Suppressor macrophage (primary cell): ENCODE measurements at places on chromosomes 13 and 19.

GRCh38 chr19:10830931-10831779 is 4.9 kb downstream of the TMED1 start:
- DNase-seq, result no peak

GRCh38 chr19:33304371-33304759 is 2.0 kb upstream of the CEBPA start:
- no peak for DNase-seq

- DNase-seq, result no peak
Observed at GRCh38 chr19:20412846-20413245, 152.7 kb downstream of the ZNF737 start.

GRCh38 chr13:105848494-105848893 is 687.0 kb downstream of the EFNB2 start:
- no peak for DNase-seq

GRCh38 chr19:51027126-51027806 is 850 bp upstream of the KLK11 start:
- no peak for DNase-seq

DNA sequence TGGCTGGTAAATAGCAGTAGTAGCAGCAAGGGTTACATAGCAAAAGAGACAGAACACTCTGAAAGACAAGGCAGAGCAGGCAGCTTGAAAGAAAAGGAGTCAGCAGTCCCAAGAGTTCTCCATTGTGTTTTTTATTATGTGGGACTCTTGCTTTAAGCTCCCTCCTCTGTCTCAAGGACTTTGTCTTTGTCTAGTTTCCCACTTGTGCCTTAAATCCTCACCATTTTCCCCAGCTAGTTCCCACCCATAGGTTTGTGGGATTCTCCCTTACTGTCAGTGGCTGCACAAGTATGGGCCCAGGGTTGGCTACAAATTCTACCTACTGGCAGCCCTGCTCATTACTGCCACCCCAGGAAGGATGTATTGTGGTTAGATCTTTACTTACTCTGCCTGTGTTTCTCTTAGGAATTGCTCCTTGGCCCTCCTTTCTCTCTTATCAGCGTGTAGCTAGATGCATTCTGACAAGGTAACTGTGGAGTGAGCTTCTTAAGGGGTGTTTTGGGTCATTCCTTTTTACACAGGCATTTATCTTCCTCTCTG is 413.4 kb upstream of the PCDH9 start:
- no peak for DNase-seq

DNA sequence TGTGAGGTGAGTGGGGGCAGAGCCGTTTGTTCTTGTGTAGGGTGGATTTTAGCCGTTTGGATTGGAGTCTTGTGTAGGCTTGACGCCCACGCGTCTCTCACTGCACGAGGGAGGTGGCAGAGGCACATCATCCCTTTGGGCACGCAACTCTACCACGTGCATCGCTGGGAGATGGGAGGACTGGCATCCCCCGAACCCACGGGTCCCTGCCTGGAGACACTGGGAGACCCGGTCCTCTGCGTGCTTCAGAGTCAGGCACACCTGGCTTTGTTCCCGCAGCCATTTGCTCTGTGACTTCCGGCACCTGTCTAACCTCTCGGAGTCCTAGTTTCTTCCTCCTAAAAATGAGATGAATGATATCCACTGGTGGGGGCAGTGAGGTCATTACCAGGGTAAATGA is 6.4 kb downstream of the ARHGEF7 start:
- no peak for DNase-seq

GRCh38 chr19:19229701-19230100 is 17.9 kb downstream of the NCAN start:
- DNase-seq, result no peak

DNA sequence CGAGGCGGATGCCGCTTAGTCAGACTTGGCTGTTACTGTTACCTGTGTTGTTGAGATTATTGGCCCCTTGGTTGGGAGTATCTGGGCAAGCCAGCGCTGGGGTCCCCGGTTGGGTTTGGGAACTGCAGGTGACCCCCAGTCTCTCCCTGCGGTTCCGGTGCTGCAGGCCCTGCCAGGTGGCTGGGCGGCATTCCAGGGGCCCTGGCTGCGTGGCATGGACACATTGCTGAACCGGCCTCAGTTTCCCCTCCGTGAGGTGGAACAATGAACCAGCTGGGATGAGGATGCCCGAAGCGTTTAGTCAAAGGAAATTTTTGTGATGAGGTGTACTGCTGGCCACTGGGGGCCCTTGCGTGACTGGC is 538 bp downstream of the B3GNT3 start:
- DNase-seq, result no peak

DNA sequence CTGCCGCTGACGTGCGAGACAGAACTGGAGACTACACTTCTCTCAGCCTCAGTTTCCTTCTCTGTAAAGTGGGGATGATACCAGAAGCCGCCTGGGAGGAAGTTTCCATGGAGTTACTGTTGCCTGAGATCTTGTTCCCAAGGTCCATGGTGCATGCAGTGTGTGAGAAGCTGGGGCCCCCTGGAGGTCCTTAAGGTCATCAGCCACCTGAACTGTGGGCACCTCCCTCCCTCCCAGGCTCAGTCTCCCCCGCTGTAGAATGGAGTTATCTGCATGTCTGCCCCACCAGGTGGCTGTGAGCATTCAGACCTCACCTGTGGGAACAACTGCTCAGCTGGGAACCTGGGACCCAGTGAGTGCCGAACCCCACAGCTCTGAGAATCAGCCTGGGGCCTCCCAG is 2.7 kb downstream of the CRX start:
- no peak for DNase-seq

DNA sequence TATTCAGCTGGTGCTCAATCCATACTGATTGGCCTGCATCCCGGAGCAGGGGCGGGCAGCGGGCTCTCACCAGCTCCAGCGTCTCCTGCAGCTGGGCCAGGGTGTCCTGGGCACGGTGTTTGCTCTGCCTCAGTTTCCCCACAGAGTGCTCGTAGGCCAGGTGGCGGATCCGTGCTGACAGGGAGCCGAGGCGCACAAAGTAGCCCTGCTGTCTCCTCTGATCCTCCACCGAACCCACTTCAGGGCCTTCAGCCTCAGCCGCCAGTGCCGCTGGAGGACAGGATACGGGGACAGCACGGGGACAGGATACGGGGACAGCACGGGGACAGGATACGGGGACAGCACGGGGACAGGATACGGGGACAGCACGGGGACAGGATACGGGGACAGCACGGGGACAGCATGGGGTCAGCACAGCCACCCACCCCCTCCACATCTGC is 7.3 kb upstream of the PLIN4 start:
- DNase-seq, result no peak

DNA sequence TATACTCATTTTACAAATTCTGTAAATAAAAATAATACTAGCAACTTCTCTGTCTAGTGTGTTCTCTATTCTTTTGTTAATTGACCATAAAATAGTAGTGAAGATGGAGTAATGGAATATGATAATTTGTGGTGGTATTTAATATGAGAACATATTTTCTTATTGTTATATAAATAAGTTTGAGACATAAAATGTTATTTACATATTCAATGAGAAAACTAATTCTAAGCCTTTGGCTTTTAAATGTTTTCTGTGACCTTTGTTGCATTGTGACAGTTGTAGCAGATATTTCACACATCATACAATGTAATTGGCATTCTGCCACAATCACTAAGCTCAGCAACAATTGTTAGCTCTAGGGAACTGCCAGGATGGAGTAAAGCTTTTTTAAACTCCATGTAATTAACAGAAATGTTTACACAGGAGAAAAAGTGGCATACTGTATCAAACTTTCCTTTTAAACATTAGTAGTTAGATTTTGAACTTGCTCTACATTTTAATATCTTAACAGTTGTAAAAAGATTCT is 562.1 kb upstream of the PCDH9 start:
- no peak for DNase-seq

GRCh38 chr13:59422646-59423045 is 741.1 kb downstream of the DIAPH3 start:
- peak; percentile 30 for DNase-seq

- DNase-seq, result peak; percentile 67
Observed at GRCh38 chr13:97018029-97018819, 23.9 kb upstream of the OXGR1 start.

- peak; percentile 30 for DNase-seq
Observed at GRCh38 chr19:35178701-35179100, 24.2 kb downstream of the FXYD5 start.

DNA sequence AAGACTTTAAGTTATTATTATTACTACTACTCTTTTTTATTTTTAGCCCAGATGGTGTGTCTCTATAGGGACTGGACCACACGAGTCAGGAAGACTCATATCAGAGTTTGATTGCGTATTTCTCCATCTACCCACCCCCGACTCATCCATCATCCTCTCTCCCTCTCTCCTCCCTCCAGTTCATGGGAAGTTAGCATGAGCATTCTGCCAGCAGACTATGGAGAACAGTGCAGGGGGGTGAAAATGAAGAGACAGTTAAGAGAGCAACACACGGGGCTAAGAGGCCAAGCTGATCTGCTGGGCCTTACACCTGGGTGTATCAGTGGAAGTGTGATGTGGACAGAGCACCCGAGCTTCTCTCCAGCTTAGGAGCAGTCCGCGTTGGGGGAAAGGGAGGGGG is 95.0 kb downstream of the UQCRFS1 start:
- no peak for DNase-seq

- DNase-seq, result no peak
Observed at GRCh38 chr19:18699403-18700054, 16.0 kb downstream of the CRTC1 start.

DNA sequence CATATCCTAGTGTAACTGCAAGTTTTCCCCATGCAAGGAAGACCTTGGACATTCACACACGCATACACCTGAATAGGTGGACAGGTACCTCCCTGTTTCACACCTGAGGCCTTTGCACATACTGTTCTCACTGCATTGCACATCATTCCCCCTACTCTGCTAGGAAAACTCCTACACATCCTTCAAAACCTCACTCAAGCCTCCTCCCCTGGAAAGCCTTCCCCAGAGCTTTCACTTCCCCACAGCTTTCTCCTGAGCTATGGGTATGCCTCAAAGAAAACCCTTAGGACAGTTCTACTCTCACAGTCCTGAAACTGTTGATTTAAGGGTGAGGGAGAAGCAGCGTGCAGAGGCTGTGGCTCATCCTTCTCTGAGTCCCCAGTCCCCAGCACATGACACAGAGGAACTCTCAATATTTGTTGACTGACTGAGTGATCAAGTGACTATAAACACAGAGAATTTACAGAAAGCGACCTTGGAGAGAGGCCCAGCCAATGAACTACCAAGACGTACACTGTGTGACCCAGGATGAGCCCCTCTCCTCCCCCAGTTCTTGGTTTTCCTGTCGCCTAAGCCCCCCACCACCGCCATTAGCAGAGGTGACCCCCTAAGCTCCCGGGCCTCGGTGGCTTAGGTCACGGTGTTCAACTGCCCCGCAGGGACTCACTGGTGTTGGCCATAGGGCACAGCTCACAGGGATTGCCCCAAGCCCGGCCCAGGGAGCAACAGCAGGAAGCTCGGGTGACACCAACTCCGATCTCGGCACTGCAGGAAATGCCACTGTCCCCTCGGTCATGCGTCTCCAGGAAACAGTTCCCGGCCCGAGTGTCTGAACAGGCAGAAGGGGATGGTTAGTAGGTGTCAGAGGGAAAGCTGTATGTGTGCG is 40.6 kb downstream of the FBN3 start:
- DNase-seq, result no peak

DNA sequence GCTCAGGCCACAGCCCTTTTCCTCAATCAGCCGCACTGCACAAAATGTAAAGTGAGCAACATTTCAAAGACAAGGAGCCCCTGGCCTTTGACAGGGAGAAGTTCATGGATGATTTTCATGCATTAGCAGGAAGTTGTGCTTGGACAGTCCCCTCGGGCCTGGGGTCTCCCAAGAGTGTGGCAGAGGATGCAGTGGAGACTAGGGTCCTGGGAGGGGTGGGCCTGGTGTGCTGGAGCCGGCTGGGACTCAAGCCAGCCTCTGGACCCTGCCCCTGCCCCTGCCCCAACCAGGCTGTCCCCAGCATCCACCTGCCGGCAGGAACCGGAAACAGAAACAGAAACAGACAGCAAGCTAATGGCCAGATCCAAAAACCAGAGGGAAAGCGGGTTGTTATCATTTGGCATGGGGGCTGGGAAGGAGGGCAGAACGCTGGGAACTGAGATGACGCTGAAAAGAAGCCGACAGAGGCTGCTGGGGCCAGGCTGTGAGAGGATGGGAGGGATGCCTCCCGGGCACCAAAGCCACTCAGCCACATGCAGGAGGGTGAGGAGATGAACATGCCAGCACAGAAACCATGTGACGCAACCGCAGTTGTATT is 2.3 kb downstream of the GAS6 start:
- no peak for DNase-seq

DNA sequence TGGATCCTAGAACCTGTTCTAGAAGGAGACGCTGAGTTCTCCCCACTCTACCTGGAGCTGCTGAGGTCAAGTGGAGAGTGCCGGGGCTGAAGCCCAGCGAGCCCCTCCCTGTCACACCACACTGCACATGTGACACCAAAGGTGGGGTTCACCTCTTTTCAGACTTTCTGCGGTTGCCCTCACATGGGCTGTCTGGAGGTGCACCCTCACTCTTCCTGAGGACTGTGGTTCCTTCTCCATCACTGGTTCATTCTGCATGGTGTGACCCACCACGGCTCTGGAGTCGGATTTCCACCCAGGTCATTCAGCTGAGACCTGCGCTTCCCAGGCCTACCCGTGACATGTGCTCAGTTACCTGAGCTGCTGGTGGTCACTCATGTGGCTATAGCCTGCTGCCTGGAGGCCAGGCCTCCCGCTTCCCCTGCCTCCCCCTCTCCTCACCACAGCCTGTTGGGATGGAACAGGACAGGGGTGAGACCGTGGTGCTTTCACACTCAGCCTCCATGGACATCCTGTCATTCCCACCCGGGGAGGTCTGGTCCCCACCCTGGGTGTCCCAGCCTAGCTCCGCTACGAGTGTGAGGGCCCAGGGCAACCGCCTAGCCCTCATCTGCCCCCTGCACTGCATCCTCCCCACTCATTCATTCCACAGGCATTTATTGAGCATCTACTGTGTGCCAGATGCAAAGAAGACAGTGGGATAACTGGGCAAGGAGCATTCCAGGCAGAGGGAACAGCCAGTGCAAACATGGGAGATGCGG is 605 bp upstream of the A1BG start:
- no peak for DNase-seq

GRCh38 chr13:40271271-40271885 is 395.1 kb downstream of the FOXO1 start:
- DNase-seq, result no peak

GRCh38 chr13:65508745-65509144 is 1721.4 kb downstream of the PCDH9 start:
- no peak for DNase-seq

GRCh38 chr13:60146471-60146870 is 17.3 kb downstream of the DIAPH3 start:
- no peak for DNase-seq

GRCh38 chr13:106036870-106037269 is 498.6 kb downstream of the EFNB2 start:
- no peak for DNase-seq

- DNase-seq, result no peak
Observed at GRCh38 chr13:106989876-106990275, 421.9 kb upstream of the ARGLU1 start.

GRCh38 chr19:16328824-16329482 is 4.3 kb downstream of the KLF2 start:
- DNase-seq, result peak; percentile 58

DNA sequence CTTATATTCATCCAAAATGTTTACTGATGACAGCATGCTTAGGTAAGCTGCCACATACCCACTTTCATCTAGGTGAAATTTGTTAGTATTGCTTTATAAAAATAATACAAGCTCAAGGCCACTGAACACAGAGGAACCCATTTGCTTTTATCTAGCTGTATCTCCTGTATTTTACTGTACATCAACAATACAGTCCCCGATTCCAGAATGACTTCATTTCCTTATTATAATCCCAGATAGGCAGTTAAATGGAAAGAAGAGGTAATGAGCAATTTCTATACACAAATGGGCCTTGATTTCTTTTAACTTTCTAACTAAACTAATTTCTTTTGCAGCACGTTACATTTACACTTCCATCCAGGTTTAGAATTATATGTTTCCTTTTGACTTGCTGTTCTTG is 86.2 kb downstream of the SHISA2 start:
- no peak for DNase-seq
